ENCODE measurements at places on chromosomes 7 and 10.

DNA sequence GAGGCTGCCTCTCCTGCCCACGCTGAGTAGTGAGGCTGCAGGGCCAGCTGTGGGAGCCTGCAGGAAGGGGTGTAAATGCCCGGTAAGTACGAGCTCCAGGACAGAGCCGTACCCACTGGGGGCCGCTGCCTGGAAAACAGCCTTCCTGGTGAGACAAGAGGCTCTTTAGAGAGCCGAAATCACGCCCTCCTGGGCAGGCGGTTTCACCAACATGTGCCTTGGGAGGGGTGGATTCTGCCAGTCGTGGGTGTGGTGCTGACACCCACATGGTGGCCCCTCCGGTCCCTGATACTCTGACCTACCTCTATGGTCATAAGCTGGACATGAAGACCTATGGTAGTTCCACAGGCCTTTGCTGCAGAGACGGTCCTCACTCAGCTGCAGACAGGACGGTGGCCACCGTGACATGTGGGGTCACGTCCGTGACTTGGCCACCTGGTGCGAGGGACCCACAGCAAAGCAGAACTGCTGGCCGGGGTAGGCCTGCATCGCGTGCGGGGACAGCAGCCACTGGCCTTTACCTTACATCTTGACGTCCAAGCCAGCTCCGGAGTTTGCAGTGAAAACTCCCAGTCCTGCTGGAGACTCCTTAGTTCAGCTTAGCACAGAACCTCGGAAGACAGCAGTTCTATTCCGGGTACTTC, 46.9 kb downstream of the PITRM1 start:
- DNase-seq = no peak

- peak; percentile 45 for DNase-seq
These were observed 16.3 kb downstream of the OR2AE1 start for GRCh38 chr7:99860281-99861127.

GRCh38 chr7:83695128-83695960, 46.4 kb upstream of the SEMA3E start:
- DNase-seq = no peak

GRCh38 chr7:148622887-148623585, 32.5 kb downstream of the C7orf33 start:
- peak; percentile 5 for DNase-seq

- no peak for DNase-seq
These were observed 11.3 kb upstream of the TAS2R40 start for GRCh38 chr7:143210541-143210940.
